ENCODE measurements at places on chromosomes 16 and 17.

- DNase-seq = no peak
Observed at GRCh38 chr17:66467766-66468165, 165.4 kb downstream of the PRKCA start.

GRCh38 chr16:89549007-89549700, 11.3 kb upstream of the RPL13 start:
- no peak for DNase-seq

DNA sequence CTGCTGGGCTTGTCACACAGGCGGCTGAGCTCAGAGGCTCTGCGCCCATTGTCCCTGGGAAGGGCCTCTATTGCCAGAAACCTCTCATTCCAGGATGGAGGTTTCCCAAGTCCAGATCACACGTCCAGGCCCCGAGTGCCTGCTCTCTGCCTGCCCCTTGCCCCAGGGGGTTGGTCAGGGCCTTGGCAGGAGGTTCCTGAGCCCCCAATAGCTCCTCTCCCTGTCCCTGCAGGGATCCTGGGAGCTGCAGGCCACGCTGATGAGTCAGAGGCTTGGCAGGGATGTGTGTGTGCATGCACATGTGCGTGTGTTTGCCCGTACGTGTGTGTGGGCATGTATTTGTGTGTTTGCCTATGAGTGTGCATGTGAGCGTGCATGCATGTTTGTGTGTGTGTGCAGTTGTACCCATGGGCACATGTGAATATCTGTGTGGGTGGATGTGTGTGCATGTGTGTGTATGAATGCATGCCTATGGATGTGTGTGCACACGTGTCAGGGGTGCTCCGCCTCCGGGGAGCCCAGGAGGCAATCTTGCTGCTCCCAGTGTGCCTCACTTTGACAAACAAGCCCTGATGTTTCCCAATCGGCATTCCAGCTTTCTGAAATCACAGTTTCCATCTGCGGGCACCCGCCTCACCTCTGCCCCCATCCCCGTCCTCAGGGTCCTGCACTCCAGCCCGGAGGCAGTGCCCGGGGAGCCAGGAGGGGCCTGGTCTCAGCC, 98.4 kb upstream of the GSE1 start:
- DNase-seq = peak; percentile 10

GRCh38 chr17:49676276-49676868, 1.5 kb downstream of the SPOP start:
- DNase-seq = no peak

GRCh38 chr17:28341516-28341915, 6.0 kb downstream of the TNFAIP1 start:
- DNase-seq = no peak

- DNase-seq = no peak
Observed at GRCh38 chr17:63838631-63839171, 3.8 kb downstream of the SMARCD2 start.

GRCh38 chr16:87582216-87582965, 19.9 kb upstream of the JPH3 start:
- no peak for DNase-seq

DNA sequence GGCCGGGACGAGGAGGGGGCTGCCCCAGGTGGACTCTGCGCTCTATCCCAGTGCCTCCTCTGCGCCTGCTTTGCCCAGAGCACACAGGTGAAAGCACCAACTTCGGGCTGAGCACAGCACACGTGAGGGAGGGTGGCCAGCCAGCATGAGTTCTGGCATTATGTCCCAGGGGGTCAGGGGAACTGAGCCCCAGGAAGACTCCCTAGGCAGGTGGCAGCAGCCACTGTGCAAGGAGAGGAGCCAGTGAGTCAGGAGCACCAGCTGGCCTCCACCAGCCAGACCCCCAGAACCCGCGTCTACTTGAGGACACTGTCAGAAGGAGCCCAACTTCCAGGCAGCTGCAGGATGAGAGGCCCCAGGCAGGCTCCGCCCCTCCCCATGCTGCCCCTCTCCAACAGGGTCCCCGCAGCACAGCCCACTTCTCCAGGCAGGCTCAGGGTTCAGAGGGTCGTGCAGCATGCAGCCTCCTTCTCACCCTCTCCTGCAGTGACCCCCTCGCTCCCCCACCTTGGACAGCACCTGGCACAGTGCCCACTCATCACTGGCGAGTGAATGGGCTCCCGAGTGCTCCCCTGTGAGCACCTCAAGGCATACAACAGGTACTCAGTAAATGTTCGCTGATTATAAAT, 44.2 kb upstream of the RASD1 start:
- DNase-seq = peak; percentile 76

- DNase-seq = peak; percentile 43
Observed at GRCh38 chr16:54284931-54285413, 1.6 kb downstream of the IRX3 start.

DNA sequence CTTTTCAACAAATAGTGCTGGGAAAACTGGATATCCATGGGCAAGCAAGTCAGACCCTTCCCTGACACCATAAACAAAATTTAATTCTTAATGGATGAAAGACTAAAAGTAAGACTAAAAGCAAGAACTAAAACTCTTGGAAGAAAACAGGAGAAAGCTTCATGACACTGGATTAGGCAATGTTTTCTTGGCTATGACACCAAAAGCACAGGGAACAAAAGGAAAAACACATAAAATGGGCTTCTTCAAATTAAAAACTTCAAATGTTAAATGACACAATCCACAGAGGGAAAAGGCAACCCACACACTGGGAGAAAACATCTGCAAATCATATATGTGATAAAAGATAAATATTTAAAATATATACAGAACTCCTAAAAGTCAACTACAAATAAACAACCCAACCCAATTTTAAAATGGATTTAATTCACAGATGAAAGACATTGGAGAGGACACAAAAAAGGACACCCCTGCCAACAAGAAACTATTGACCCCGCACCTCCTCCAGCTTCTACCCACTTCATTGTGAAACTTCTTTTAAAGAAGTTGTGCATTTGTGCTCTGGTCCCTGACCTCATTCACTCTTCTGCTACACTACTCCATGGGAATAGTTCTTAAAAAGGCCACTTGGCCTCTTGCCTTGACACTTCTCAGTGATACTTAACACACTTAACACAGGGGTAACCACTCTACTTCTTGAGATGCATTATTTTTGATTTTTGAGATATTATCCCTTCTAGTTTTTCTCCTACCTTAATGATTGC, 80.3 kb downstream of the TRIM37 start:
- no peak for DNase-seq

GRCh38 chr17:31508288-31509094, 117.0 kb downstream of the RAB11FIP4 start:
- no peak for DNase-seq

DNA sequence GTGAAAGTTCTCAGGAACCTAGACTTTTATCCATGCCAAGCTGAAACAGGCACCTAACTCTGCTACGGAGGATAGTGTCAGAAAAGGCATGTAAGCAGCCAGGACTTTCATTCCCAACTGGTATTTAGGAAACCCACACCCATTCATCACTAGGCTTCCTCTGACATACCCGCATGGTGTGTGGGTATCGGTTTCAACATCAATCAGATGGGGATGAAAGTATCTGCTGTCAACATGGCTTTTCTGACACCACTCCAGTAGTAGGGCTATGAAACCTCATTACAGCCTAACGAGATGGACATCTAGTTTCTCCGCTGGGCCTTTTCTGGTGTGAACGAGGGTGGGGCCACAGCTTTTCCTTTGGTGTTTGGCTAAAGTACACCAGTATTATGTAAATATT, 1178.3 kb downstream of the CDH11 start:
- no peak for DNase-seq

GRCh38 chr17:79993390-79994227, 42.1 kb downstream of the TBC1D16 start:
- no peak for DNase-seq

DNA sequence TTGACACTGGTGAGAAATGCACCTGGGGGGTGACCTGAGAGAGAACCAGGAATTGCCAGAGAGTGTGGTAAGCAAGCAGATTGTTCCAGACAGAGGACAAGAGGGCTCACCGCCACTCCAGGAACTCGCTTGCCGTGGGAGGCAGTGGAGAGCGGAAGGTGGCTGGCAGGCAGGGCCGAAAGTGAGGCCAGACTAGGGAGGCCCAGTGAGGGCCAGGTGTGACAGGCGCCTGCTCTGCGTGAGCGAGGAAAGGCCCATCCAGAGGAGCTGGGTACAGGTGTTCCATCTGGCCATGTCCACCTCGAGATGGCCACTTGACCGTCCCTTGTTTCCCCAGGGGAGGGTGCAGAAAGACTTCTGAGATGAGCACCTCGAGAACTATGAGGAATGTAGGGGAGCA, 11.9 kb upstream of the MYO15B start:
- no peak for DNase-seq

DNA sequence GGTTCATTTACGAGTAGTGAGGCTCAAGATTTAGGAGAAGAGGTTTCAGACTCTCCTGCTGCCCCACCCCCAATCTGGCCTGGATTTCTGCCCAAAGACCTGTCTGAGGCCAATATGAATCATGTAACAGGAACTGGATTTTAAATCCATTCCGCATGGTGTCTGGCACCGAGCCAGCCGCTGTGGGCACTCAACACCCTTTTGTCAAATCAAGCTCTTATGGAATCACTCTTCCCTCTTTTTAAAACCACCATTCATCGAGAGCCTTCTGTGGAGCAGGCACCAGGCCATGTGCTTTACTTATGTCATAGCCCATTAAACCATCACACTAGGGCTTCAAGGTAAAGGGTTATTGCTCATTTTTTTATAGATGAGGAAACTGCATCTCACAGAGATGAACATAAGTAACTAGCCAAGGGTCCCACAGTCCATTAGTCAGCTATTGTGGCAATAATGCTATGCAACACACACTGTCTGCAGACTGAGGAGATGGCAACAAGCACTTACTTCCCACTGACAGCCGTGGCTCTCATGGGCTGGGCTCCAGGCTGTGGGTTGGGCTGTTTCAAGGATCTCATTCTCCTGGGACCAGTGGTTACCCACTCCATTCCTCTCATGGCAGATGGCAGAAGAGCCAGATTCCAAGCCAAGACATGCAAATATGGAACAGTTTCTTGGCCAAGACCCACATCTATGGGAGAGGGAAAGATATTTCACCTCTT, 93.6 kb downstream of the WSCD1 start:
- peak; percentile 92 for DNase-seq

DNA sequence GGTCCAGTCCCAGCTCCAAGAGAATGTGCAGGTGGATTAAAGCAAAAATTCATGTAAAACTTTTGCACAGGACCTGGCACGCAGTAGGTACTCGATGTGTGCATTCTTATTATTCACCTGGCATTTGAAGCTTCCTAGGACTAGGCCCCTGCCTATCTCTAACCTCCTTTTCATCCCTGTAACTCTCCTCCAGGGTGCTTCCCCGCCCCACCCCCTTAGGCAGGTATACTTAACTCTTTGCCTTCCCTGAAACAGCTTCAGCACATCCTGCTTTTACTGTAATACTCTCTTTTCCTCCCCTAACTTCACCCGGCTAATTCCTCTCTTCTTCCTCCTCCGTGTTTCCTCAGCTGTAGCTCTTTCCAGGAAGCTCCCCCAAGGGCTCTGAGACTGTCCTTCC, 54.8 kb downstream of the CDK5R1 start:
- no peak for DNase-seq

DNA sequence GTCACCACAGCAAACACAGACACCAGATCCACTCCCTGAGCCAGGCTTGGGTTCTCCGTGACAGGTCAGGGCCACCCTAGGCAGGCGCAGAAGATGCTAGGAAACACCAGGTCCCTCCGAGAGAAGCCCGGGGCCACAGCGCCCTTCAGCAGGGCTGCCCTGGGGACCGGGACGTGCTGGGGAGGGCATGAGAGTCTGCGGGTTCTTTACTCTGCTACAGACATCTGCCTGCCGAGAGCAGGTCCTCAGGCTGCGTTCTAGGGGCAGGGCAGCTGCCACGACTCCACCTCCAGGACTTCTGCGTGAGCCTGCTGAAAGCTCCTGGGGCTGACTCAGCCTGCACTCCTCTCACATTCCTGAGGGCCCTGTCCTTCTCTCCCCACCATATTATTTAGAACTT, 11.4 kb downstream of the MYLK3 start:
- DNase-seq = no peak

DNA sequence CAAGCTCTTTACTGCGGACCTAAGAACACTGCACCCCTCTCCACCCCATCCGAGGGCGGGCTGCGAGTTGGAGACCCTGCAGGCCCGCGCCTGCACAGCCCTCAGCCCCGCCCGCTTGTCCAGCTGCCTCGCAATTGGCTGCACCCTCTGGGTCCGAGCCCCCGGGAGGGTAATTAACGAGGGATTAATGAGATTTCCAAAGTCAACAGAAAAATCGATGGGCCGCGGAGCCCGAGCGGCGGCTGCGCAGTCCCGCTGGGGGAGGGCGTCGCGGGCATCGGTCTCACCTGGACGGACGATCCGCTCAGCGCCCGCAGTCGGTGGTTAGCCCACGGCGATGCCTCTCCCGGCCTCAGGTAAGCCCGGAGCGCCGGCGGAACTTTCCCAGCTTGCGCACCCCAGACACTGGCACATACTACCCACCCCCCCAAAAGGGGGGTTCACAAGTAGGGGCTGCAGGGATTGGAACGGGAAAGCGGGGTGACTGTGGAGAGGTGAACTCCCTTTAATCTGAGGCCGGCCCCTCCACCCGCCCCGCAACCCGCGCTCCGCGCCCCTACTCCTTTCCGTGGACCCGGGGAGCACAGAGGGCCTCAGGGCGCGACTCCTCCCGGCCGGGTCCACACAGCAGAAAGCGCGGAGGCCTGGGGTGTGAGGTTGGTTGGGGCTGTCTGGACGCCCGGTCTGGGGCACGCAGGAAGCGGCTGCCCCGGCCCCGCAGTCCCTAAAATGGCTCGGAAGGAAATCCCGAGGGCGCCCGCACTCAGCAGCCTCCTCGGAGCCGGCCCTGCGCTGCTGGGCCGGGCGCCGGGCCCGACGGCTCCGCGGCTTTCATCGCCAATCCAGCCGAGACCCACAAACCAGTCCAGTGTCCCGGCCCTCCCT, at the start of gene OTOP3:
Gene OTOP3 (plus strand): TSS at position 314 of the 885 bp plus-strand sequence. CDS start 24 bp downstream, at position 338.
- peak; percentile 71 for DNase-seq

DNA sequence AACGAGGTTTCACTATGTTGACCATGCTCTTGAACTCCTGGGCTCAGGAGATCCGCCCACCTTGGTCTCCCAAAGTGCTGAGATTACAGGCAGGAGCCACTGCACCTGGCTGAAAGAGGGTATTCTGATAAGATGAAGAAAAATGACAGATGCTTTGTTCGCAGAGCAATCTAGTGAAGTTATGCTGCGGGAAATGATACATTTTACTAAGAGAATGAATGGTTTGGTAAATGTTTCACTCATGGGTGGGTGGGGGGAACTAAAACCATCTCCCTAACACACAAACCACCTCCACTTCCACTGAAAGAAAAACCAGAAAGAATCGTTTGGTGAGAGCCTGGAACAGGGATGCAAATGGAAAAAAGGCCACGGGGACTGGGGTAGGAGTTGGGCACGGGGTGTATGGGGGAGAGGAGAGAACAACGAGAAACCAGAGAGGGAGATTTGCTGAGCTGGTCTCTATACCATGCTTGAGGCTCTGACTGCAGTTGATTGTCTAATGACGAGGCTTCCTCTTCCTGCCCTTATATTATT, 19.0 kb upstream of the XYLT2 start:
- DNase-seq = no peak

- DNase-seq = no peak
Observed at GRCh38 chr16:29898804-29899515, 390 bp downstream of the SEZ6L2 start.

Measured in NCI-H1105 (cell line).